Epithelial cell of proximal tubule (primary cell): ENCODE measurements at places on chromosomes 1 and 21. TPM values are rescaled to one million over a fixed set of nuclear protein-coding genes. Genes with fewer than 3 reads are reported as not detected.

DNA sequence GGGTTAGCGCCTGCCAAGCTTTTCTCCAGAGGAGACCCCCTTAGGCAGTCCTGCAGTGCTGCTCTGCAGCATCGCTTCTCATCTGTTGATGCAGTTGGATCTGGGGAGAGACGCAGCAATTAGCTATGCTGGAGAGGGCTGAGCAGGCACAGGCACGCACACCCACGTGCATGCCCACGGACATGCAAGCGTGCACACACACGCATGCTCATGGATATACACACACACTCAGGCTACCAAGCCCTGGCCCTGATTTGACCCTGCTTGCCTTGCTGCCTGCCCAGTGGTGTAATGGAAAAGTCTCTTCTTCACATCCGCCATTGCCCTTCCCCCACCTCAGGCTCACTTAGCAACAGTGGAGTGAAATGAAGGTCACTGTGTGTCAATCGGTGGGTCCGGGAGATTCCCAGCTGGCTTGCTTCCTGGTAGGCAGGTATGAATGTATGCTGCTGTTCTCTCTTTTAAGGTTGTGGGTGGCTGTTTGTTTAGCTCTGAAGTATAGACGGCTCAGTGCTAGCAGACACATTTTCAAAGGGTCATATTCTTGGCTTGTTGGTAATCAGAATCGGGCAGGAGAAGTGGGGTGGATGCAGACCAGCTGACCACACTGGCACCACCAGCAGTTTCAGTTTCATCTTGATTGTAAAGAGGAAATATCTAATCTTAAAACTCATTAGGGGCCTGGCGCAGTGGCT is 9.5 kb downstream of the ATP1B1 start:
- peak; percentile 87 for DNase-seq

DNA sequence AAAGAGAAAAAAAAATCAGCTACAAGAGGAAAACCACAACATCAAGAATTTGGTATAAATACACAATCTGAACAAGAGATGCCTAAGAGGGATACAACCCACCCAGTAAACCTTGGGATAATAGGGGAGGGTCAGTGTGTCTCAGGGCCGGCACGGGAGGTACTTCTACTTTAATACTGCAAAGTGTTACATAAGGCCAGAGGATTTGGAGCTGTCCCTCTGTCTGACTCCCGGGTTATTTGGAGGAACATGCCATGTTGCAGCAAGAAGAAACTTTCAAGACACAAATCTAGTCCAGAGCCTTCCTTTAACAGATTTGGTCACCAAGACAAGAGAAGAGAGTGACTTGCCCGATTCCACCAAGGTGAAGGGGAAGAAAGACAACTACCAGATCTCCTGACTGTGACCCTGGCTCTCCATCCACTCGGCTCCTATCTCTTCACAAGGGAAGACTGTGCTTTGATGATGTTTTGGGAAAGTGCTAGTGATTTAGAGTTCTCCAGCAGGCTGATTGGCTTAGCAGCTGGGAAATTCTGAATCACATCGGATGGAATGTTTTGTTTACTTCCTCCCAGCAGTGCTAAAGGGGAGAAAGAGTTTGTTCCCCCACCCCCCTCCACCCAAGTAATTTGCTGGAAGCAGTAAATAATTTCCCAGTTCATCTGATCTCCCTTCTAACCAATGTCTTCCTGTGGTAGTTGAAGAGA is 29.3 kb downstream of the SGIP1 start:
- DNase-seq, result peak; percentile 88

- no peak for DNase-seq
These were observed 83.5 kb downstream of the SYF2 start for GRCh38 chr1:25148673-25149300.

- peak; percentile 67 for DNase-seq
These were observed 2.0 kb downstream of the S100A6 start for GRCh38 chr1:153533689-153534201.

DNA sequence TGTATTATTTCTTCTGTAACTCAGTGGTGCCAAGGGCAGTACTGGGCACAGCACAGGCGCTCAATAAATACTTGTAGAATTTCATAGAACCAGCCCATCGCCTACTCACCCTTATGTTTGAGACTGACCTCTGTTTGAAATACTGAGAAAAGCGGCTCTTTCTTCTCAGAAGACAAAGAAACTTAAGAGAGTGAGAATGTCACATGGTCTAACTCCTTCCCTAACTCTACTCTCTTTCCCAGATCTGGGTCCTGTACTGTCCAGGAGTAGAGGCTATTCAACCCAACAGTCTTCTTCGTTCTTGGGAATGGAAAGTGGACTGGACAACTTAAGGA is 4.2 kb downstream of the IGSF8 start:
- no peak for DNase-seq

- DNase-seq, result no peak
These were observed 19.1 kb upstream of the CGN start for GRCh38 chr1:151492120-151492519.

GRCh38 chr1:205210756-205211168 is 740 bp downstream of the DSTYK start:
- DNase-seq, result no peak

DNA sequence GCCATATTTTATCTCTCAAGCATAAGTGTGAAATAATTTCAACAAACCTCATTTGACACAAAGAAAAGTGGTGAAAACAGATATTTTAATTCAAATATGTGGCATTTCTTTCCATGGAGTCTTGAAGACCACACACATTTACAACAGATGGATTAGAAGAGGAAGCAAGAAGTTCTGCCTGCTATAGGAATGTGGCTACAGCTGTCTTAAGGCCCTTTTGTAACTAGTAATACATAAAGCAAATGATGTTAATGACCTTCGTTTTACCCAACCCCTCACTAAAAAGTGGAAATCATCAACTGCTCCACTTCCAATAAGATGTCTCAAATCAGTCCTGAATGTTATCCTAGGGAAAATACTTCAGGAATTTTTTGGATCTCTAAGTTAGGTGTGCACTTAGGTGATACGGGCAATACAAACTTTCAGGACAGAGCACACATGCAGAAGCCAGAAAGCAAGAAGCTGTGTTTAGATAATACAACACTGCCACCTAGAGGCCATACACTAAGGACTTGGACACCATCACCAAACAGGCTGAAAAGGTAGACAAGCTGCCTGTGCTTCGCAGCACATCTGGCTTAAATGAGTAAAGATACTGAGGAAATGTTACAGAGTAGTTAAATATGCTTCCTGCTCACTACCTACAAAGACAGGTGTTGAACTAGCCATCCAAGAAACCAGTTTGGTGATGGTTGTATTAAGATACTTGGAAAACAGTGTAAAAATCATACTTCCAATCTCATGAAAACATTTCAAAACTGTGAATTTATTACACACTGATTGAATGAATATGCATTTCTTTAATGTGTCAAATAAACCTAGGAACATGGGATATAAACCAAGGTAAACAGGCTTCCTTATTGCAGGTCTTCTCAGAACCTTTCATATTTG is 24.4 kb downstream of the RRAGC start:
- DNase-seq, result peak; percentile 58

DNA sequence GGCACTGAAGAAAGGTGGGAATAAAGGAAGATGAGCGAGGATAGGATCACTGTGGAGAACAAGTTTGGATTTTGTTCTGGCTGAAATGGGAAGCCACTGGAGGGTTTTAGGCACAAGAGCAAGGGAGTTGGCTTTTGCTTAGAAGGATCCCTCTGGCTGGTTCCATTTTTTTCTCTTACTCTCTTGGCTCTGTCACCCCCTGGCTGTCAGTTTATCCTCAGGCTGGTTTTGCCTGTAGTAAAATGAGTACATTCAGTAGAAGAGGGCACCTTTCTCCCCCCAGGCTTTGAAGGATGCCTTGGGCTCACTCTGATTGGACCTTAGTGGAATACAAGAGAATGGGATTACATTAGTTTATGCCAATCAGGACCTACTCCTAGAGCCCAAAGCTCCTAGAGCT is 17.1 kb downstream of the CACHD1 start:
- DNase-seq, result no peak

DNA sequence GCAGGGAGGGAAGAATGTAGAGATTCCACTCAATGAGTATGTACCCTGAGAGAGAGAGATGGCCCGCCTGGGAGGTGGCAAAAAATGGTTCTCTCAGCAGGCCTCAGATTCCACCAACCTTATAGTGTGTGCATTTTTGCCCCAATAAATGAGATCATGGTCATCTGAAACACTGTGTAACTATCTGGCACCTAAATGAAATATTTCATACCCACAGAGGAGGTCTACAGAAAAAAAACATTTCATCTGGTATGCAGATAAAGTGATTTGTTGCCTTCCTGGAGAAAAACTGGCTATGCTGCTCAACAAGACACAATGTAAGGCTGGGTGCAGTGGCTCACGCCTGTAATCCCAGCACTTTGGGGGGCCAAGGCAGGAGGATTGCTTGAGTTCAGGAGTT is 4.9 kb downstream of the TMCO2 start:
- DNase-seq, result no peak

DNA sequence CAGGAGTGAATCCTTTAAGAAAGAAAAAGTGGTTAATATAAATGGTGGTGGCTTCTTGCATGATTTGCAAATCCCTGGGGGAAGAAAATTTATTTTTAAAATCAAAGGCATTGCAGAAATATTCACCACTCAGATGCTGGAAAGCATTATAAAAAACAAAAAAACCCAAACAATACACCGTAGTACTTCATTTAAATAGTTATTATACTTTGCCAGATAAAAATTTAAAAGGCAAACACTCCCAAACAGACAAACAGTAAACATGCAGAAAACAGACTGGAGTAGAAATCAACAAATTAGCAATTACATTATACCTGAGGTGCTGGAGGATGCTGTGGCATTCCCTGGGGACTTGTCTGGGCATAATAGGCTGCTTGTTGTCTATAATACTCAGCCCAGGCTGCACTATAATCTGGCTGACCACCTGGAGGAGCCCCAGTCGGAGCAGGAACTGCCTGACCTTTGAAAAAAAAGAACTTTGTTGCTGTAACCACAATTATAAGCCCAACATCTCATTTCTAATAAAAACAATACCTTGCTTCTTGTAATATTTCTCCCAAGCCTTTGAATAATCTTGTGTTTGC is 29.9 kb downstream of the FUBP1 start:
- DNase-seq, result no peak

- no peak for DNase-seq
These were observed 25.3 kb upstream of the MYOCOS start for GRCh38 chr1:171596705-171597104.

DNA sequence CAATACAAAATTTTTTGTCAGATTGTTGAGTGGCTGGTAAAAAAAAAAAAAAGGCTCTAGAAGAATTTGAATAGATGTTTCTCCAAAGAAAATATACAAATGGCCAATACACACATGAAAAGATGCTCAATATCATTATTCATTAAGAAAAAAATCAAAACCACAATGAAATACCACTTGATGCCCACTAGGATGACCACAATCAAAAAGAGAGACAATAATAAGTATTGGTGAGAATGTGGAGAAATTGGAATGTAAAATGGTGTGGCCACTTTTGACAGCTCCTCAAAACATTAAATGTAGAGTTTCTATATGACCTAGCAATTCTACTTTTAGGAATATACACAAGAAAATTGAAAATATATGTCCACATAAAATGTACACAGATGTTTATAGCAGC is 100.0 kb downstream of the CLEC20A start:
- no peak for DNase-seq

- DNase-seq, result no peak
These were observed 996 bp upstream of the SH3BGRL3 start for GRCh38 chr1:26278724-26279455.

- no peak for DNase-seq
These were observed 9.7 kb downstream of the GJA5 start for GRCh38 chr1:147750618-147751217.

DNA sequence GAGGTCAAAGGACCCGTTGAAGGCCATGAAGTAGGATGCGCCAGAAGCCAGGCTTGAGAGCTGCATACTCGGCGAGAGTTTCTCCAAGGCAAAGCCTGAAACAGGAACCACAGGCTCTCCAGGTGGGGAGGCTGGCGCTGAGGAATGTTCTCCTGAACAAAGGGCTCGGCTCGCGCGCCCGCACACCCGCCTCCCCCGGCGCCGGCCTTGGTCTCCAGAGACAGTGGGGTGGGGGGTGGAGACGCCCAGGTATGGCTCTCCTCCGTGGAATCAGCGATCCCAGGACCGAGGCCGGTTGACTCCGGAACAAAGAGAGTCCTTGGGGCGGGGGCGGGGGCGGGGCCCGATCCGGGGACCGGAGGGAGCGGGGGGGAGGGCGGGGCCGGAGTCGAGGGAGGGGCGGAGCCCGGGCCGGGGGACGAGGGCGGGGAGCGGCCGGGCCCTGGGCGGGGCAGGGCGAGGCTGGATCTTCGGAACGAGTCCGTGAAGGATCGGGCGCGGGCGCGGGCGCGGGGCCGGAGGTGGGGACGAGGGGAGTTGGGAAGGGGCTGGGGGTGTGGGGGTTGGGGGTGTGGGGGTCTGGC is 85.0 kb downstream of the NKAIN1 start:
- peak; percentile 30 for DNase-seq

GRCh38 chr1:222889440-222889839 is 74.6 kb downstream of the DISP1 start:
- no peak for DNase-seq

- DNase-seq, result no peak
These were observed 590.1 kb downstream of the LTN1 start for GRCh38 chr21:28402616-28402989.

- DNase-seq, result no peak
These were observed 12.4 kb upstream of the FAM3B start for GRCh38 chr21:41304068-41304720.

- no peak for DNase-seq
These were observed 29.2 kb downstream of the OLFML3 start for GRCh38 chr1:114008480-114008941.

DNA sequence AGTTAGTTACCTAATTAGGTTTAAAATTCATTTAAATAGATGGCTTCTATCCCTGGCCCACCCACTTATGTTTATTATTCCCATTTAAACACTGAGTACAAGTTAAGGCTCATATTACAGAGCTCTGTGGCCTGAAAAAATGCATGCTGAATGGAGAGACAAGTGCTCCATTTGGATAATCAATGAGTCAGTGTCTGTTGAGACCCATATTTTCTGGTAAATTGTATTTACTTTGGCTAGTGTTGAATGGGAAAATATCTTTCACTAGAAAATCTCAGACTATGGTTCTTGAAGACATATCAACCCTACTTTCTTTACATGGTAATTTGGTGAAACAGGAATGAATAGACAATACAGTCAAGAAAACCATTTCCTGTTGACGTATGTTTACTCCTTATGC is 356.0 kb downstream of the S1PR1 start:
- no peak for DNase-seq

- no peak for DNase-seq
These were observed 34.1 kb downstream of the KIAA1614 start for GRCh38 chr1:180946541-180947498.

GRCh38 chr1:179883745-179884138 is 1.7 kb downstream of the TOR1AIP1 start:
- no peak for DNase-seq

- DNase-seq, result no peak
These were observed 33.9 kb downstream of the ACTN2 start for GRCh38 chr1:236720206-236720605.

The CELA2A gene
- not detected in 2 replicates for total RNA-seq

The LDLRAD1 gene
- total RNA-seq, result not detected in 2 replicates

The OR2T11 gene
- total RNA-seq, result not detected in 2 replicates

The HIPK1 gene
- total RNA-seq, result 12.7 and 19.2 TPM in 2 replicates

The AQP10 gene
- not detected in 2 replicates for total RNA-seq

The RGSL1 gene
- not detected in 2 replicates for total RNA-seq

The DCST1 gene
- not detected in 2 replicates for total RNA-seq

The GBP6 gene
- total RNA-seq, result 0.40 and 0.65 TPM in 2 replicates

The KRTAP22-1 gene
- not detected in 2 replicates for total RNA-seq

The BNIPL gene
- total RNA-seq, result 0.14 TPM in 1 of 2 replicates, not detected in the other
